NCI-H2171 treated with DMSO at 0.1 percent for 48 hours (cell line): ENCODE measurements at places on chromosomes 1 and 21.

- peak; percentile 80 for DNase-seq
Observed at GRCh38 chr1:33180911-33181890, 642 bp downstream of the TRIM62 start.

DNA sequence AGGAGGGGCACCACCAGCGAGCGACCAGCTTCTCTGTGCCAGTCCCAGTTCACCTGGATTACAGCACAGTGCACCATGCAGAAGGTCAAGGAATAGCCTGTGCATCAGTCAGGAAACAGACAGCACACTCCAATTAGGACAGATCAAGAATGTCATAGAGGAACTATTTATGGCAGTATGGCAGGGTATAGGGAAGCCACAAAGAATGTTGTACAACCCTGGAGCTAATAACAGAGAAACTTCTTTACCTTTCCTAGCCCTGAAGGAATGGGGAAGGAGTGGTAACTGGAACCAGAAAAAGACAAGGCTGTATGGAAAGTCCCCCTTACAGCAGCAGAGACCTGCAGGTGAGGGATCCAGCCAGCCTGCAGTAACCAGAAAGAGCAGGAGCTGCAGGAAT is 87.8 kb upstream of the USP24 start:
- DNase-seq: no peak

- DNase-seq: no peak
Observed at GRCh38 chr1:14909920-14910460, 243.6 kb upstream of the TMEM51 start.

- no peak for DNase-seq
Observed at GRCh38 chr21:25581582-25581981, 25.7 kb downstream of the MRPL39 start.

GRCh38 chr1:190908246-190908645 is 430.6 kb upstream of the BRINP3 start:
- DNase-seq: no peak

- no peak for DNase-seq
Observed at GRCh38 chr1:107135463-107135862, 5.4 kb upstream of the NTNG1 start.

DNA sequence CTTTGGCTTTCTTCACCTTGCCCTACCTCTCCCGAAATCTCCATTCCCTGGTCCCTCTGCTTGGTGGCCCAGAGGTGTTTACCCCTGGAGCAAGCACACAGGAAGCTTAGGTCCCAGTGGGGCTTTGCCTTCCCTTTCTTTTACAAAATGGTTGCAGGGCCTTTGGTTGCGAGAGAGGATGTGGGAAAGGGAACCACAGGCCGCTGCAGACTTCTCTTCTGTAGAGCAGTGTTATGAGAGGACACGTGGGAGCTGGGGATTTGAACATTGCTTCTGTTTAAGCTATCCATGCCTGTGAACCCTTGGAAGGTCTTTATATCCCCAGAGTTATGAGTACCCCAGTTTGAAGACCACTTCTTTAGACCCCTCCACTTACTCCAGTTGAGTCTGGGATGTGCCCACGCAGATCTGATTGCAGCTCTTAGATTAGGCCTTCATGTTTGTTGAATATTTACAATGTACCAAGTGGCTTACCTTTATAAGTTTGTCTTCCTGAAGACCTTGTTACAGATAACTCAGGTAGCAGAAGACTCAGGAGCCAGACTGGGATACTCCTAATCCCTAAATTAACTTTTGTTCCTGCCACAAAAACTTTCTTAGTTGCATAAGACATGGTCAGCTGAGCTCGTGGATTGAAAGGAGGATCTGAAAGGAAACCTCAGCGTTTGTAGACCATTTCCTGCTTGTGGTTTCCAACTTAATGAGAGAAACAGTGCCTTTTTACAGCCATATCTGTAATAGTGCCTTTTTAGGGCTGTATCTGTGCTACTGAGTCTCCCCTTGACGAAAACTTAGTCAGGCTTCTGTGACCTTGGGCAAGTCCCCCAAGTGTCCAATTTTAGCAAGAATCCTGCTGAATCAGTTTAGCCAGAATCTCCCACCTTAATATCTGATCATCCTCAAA is 21.9 kb upstream of the IVNS1ABP start:
- no peak for DNase-seq

GRCh38 chr21:43624339-43624738 is 34.9 kb downstream of the HSF2BP start:
- no peak for DNase-seq

DNA sequence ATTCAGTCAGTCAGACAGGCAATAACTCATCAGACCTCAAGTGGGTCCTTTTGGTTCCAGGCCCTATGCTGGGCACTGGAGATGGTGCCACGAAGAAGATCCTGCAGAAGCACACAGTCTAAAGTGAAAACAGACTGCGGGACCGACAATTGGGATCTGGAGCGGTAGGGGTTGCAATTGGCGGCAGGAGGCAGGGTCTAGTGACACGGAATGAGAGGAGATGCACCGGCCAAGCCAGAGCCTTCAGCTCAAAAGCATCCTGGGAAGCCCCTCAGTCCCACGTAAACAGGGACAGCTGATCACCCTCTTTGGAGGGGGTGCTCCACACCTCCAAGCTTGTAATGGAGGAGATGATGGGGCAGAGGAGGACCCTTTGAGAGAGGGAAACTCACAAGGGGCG is 56.2 kb downstream of the KLHDC7A start:
- DNase-seq: no peak

GRCh38 chr1:36512842-36513241 is 30.1 kb upstream of the CSF3R start:
- DNase-seq: no peak

DNA sequence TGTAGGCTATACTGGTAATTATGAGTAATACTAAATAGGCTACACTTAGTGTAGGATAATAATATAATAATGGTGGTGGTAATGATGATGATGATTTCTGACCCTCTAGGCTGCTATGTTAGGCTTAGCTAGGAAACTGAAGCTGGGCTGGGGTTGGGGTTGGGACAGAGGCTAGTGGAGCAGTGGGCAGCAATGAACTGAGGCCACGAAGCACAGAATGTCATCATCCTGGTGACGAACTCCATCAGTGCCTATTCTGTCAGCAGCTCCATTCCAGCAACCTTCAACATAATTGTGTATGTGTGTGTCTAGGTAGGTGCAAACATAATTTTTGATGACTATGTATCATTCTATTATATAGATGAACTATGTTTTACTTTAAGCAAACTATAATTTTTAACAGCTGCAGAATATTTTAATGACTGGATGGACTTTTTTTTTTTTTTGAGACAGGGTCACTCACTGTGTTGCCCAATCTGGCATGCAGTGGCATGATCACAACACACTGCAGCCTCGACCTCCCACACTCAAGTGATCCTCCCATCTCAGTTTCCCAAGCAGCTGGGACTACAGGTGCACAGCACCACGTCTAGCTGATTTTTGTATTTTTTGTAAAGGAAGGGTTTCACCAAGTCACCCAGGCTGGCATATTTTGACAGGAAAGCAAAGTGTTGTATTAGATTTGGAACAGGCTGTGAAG is 12.9 kb upstream of the CLIC4 start:
- DNase-seq: no peak

DNA sequence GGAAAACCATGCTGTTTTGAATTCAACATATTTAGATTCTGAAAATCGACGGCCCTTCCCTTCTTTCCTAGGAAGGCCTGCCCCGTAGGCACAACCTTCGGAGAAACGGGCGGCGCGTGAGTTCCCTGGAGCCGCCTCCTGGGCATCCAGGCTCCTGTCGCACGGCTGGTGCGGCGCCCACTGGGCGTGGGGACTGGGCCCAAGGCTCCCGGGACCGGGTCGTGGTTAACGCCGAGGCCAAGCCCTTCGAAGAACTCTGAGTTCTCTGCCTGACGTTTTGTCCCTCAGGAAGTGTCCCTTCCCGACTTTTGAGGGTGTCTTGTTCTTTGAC is 19.2 kb upstream of the TBX15 start:
- no peak for DNase-seq

- DNase-seq: no peak
Observed at GRCh38 chr1:29575826-29576225, 339.5 kb downstream of the PTPRU start.

DNA sequence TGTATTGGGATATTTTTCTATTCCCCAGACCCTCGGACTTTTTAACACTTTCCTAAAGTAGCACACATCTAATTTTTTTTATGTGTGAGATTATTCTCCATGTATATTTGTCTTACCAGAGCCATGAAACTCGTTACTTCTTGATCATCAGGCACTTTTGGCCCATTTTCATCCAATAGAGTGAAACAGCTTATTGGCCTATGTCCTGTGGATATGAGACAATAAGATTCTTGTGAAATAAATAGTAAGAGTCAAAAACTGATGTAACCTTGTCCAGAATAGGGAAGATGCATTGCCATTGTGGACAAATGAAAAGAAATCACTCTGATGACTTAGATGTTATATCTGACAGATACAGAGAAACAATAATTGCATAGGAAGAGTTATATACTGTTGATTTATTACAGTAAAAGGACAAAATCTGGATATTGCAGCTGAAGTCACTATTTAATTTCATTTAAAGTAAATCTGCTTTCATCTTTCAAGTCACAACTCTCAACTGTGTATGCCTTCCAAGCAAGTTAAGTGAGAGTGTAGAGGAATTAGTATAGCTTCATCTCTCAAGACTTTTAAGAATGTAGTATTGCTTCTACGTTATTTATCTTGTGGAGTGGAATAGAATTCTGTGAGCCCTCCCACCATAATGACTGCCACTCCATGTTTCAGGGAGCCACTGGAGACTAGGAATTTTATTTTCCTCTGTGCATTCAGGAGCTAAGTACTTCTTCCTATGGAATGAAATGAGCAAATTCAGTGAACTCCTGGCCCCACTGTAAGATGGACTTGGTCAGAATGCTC is 86.9 kb downstream of the ADAMTS1 start:
- DNase-seq: no peak

- peak; percentile 60 for DNase-seq
Observed at GRCh38 chr1:39852214-39852791, 31.0 kb downstream of the TRIT1 start.

- DNase-seq: no peak
Observed at GRCh38 chr1:177800400-177801088, 169.3 kb downstream of the SEC16B start.

GRCh38 chr1:195886000-195886399 is 722.2 kb downstream of the KCNT2 start:
- no peak for DNase-seq

DNA sequence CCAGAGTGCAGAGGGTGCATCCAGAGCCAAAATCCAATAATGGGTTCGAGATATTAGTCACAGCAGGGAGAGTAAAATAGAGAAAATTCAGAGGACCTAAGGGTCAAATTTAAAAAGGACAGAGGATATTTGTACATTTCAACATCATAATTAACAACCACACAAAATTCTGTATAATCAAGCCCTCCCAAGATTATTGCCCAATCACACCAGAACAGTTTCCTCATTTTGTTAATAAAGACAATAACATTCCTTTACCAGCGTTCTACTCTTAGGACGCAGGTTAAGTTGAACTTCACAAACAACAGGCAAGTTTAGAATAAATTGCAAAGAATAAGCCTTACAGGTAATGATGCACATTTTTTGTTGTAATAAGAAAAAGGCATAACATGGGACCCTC is 462.8 kb downstream of the PTPRC start:
- no peak for DNase-seq

DNA sequence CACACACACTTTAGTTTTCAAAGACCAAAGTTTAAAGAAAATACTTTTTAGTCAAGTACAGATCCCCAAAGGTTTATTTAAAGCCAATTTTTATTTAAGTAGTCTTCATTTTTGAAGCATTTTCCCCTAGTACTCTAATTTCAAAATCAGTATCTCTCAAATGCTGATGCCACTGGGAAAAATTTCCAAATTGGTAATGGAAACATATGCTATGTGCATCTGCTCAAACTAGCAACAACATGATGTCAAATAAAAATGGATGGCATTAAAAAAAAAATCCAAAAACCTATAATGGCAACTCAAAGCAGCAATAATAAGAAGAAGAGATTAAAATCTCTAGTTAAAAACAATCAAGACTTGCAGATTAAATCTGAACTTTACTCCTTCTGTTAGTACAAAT is 58.6 kb downstream of the ZNHIT6 start:
- no peak for DNase-seq

DNA sequence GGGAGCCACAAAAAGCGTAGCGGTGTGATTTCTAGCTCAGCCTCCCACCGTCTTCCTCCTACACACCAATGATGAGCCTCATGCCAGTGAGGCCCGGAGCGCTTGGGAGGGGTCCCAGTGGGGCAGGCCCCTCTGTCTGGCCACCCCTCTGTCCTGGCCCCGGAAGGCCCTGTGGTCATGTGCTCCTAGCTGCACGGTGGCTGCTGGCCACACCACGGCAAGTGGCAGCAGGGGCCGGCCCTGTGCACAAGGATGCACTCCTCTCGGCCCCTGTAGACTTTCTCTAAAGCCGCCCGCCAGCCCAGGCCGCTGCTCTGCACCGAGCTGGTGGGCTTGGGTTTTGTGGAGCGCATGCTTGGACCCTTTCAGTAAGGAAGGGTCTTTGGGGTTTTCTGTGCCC is 53.6 kb downstream of the KCNAB2 start:
- DNase-seq: no peak

- no peak for DNase-seq
Observed at GRCh38 chr1:42576935-42577334, 81.3 kb upstream of the PPIH start.

DNA sequence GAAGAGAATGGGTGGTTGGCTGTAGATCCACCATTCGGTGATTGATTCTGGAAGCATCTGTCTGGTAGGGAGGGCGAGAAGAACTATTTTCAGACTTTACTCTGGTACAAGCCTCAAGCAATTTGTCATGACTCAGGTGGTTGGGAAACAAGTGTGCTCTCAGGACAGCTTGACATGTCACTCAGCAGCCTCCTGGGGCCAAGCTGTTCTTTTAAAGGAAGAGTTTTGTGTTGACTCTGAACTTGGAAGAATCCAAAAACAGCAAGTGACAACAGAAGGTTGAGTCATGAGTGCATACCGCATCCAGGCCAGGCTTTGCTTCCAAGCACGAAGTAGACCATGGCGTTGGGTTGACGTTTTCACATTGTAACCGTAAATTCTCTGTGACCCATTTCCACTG is 65.9 kb downstream of the CLIC6 start:
- no peak for DNase-seq

GRCh38 chr1:43373066-43373940 is 5.5 kb upstream of the ELOVL1 start:
- no peak for DNase-seq

- no peak for DNase-seq
Observed at GRCh38 chr1:95007687-95008086, 65.1 kb downstream of the ALG14 start.

DNA sequence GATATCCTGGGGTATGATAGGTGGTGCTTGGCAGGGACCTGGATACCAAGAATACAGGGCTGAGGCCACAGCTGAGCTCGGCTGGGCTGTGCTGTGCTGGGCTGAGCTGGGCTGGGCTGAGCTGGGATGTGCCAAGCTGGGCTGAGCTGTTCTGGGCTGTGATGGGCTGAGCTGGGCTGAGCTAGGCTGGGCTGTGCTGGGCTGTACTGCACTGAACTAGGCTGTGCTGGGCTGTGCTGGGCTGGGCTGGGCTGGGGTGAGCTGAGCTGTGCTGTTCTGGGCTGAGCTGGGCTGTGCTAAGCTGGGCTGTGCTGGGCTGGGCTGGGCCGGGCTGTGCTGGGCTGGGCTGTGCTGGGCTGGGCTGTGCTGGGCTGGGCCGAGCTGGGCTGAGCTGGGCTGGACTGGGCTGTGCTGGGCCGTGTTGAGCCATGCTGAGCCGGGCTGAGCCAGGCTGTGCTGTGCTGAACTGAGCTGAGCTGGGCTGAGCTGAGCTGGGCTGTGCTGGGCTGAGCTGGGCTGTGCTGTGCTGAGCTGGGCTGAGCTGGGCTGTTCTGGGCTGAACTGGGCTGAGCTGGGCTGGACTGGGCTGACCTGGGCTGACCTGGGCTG is 94.7 kb upstream of the ACTRT2 start:
- no peak for DNase-seq

GRCh38 chr1:159000625-159001024 is 9.1 kb upstream of the IFI16 start:
- no peak for DNase-seq
